ENCODE measurements at places on chromosomes 13 and 19. TPM values are rescaled to one million over a fixed set of nuclear protein-coding genes. Genes with fewer than 3 reads are reported as not detected.

Gene STOML3
- total RNA-seq = not detected

Gene TMEM221
- not detected for total RNA-seq

Gene MEF2B
- 4.5 TPM for total RNA-seq

Gene FAM83E
- total RNA-seq = 1.2 TPM

Gene GAPDHS
- not detected for total RNA-seq

Gene DENND1C
- 125 TPM for total RNA-seq

Gene TNFSF9
- total RNA-seq = 0.77 TPM

Gene WDR62
- total RNA-seq = 26.4 TPM

Gene ARID3A
- total RNA-seq = 30.3 TPM

Gene MIER2
- total RNA-seq = 24.4 TPM

Gene ATCAY
- not detected for total RNA-seq

Gene GFY
- not detected for total RNA-seq

Gene DNAAF3
- total RNA-seq = not detected

Gene KCNN4
- 28.8 TPM for total RNA-seq

Gene C13orf42
- total RNA-seq = not detected

Gene PPM1N
- total RNA-seq = 1.4 TPM

Gene SIGLECL1
- total RNA-seq = not detected

Gene ZNF333
- 14.5 TPM for total RNA-seq

Gene GAS6
- total RNA-seq = 3.5 TPM
